ENCODE measurements at places on chromosomes 5 and 9.

DNA sequence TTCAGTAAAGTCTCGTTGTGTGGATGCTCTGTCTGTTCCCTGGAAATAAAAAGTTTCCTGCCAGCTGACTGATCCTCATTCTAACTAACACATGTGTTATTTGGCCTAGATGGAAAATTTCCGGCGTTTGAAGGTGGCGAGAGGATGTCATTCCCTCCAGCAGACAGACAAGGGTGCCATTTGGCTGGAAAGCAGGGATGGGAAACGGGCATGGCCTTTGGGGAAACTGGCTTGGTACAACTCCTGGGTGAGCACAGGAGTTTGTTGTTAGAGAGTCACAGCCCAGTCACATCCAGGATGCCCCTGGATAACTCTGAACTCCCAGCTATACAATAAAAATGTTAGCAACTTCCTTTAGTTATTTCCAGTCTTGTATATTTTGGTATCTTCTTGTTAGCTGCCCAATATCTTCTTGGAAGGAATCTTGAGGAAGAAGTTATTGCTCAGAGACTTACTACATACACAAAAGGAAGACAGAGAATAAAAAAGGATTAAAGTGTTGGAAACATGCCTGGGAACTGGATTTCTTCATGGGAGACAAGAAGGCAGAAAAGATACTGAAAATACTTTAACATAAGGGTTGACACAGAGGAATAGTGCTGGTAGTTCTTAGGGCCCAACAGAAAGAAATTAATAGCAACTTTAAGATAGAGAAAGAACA, 41.9 kb downstream of the TEK start:
- DNase-seq = no peak

DNA sequence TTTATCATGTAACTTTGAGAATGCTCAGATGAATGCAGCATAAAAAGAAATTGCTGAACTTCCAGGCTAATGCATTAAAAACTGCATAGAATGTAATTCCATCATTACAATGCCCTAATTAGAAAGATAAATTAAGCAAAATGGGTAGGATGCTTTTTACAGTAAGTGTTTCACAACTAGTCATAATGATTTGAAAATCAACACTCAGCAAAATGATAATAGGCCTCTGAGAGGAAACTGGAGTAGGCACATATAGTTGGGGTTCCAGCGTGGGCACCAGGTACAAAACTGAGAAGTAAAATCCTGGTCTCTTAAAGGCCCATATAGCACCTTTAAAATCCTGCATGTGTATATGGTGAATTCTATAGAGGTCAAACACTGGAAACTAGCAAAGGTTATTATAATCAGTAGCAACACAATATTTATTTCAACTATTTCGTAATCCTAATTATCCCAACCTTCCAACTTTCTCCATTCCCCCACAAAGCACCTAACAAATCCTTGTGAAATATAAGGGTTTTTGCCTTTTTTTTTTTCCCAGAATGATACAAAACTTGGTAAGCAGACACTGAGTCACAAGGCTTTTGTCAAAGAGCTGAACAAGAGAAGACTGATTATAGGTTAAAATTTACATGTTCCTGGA, 108.0 kb upstream of the NR5A1 start:
- DNase-seq = no peak

GRCh38 chr5:68240202-68240601, 24.6 kb downstream of the PIK3R1 start:
- peak; percentile 59 for DNase-seq

- no peak for DNase-seq
Measured at GRCh38 chr5:113124265-113124664, 147.7 kb downstream of the DCP2 start.

DNA sequence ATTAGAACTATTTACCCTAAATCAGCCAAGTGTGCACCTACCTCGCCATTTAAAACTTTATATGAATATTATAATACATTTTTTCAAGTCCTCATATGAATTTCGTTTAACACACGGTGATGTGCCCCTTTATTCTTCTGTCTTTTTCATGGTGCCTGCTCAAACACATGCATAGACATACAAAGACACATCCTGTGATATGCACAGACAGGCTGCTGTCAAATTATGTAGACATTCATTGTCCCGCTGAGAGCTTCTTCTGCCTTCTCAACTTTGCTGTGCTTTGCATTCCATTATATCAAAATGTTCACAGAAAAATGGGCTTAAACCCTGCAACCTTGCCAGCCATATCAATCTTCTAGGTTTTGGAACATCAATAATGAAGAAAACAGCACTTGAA, 193.8 kb downstream of the NTRK2 start:
- DNase-seq = no peak

- no peak for DNase-seq
Measured at GRCh38 chr9:121929893-121930875, 162.9 kb downstream of the TTLL11 start.

DNA sequence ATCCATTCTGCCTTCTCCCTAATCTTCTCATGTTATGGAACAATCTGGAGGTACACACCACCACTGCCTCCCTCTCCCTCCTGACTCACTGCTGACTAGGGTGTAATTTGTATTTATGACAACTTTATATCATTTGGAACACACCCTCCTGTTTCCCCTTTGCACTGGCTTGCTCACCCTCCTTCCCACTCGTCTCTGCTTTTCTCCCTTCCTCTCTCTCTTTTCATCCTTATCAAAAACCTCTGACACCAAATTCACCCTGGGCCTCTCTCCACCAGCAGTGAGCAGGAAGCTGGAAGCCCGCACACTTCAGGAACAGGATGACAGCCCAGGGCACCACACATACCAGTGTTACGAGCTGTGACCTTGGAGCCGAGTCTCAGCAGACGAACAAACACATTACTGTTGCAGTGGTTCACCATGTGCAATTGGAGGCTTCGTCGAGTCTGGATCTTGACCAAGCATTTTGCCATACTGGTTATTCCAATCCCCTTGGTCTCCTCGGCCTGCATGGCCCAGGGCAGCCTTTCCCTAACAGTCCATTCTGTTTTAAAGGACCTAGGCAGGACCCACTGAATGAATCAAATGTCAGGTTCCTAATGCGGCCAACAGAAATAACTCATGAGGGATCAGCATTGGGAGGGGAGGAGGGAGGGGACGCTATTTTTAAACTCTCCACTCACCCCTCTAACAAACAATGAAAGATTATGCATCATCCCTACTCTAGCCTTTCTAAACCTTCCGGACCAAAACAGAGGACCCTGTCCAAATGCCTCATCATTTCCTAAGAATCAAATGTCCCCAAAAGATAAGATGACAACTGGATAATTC, 203.9 kb upstream of the RASEF start:
- no peak for DNase-seq

DNA sequence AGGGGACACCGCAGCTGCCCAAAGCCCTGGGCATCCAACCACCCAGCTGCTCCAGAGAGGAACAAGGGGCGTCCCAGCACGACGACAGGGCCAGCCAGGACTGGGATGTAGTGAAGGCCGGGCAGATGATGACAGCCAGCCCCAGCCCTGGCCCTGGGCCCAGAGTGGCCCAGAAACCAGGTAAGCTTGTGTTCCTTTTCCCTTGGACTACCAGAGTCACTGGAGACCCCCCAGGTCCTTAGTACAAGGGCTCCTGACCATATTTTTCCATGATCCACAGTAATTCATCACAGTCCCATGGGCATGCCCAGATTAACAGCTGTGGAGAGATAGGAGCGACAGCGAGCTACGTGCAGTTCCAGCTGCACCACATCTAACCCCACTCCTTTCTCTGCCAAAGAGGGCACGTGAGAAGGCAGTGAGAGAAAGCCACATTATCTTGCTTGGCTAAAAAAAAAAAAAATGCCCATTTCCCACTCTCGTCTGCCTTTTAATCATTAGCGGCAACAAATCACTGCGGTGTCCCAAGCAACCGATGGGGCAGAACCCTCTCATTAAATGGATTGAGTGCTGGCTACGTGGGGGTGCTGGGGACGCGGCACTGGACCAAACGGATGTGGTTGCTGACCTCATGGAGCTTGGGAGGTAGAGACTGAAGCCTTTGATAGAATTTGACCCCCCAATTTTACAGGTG, 21.7 kb upstream of the SYNPO start:
- DNase-seq = no peak

DNA sequence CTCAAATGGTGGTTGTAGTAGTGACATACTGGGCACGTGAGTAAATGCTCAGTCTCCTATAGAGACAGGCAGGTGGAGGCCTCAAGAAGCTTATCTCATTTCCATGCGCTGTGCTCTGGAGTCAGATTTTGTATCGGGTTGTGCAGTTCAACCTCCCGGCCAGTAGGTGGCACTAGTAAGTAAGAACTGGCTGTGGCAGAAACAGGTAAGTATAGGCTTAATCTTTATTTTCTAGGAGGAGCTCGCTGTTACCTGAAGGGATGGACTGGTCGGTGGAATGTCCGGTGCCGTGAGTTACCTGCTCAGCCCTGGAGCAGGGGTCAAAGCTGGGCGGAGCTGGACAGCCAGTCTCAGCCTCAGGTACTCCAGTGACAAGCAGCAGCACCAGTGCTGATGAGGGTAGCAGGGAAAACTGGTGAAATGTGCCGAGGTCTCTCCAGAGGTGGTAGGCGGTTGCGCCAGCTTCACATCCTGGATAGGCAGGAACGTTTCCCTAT, 880.1 kb upstream of the SEMA6A start:
- peak; percentile 63 for DNase-seq

GRCh38 chr9:96137671-96138429, 164.1 kb downstream of the HSD17B3 start:
- DNase-seq = no peak

DNA sequence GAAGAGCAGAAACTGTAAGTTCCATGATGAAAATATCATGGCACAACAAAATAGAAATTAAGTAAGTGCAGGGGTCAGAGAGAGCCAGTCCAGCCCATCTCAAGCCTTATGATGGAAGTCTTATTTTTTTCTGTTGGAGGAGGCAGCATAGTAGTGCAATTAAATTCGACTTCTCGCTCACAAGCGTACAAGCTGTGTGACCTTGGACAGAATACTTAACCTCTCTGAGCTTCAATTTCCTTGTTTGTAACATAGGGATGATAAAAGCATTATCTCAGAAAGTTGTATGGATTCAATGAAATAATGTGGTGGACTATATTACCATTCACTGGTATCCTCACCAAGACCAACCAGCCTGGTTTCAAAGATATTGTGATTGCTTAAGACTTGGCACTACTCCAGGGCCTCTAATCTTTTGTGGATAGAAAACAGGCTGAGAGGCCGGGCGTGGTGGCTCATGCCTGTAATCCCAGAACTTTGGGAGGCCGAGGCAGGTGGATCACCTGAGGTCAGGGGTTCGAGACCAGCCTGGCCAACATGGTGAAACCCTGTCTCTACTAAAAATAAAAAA, 26.8 kb upstream of the MVB12B start:
- no peak for DNase-seq

DNA sequence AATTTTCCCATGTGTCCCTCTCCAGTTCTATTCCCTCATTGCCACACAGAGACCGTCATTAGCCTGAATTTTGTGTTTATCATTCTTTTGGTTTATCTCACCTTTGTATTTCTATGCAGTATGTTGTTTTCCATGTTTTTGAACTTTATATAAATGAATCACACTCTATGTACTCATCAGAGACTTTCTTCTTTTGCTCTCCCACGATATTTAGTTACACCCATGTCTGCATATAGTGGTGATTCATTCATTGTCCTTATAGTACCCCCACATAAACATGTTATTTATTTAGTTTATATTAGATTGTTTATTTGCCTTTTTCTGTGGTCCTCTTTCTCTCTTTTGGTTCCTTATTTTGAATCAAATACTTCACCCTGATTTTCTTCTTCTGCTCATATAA, 199.7 kb downstream of the FSTL4 start:
- no peak for DNase-seq

GRCh38 chr9:77893706-77894105, 137.9 kb downstream of the GNAQ start:
- DNase-seq = no peak

DNA sequence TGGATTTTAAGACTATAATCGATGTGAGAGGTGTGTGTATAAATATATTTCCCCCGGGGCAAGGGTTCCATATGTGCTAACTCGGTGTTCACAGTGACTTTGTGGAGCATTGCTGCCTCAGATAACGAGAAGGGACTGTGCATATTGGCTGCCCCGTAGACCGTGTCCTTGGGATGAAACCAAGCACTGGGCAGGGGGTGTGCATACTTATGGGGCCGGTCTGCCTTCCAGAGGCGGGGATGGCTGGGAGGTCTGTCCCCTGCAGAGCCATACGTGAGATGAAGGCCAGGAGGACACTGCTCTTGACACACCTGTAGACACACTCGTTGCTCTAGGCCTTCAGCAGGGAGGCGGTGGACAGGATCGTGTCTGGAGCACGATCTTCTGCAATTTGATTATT, 56.0 kb upstream of the ZNF354A start:
- no peak for DNase-seq

DNA sequence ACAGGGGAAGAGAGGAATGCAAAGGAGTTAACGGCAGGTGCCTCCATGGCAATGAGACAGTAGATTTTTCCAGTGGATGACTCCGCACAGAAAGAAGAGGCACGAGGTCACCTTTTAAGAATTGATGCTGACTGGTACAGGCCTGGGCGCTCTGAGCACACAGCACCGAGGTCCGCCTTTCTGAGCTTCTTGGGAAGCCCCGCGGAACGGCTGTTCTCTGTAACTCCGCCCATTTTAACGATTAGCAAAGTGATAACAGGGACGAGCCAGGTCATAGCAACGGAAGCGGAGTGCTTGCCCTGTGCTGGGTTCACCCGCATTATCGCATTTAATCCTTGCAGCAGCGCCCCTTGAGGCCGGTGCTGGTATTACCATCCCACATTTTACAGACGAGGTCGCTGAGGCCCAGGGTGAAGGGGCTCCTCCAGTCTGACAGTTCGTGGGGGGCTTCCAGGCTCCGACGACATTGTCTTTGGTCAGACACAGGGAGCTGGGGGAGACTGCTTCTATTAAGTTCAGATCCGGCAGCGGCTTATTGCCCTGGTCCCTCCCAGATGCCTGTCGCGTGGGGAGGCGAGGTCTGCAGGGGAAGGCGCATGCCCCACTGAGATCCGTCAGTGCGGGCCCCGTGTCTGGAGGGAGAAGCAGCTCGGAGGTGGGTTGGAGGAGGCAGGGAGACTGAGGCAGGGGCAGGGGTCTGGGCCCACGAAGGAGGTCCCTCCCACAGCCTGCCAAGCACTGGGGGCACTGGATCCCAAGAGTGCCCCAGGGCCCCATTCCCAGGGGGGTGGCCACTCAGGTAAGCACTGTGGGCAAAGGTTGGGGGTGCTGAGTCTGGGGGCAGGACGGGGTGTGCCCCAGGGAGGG, 22.3 kb upstream of the HMCN2 start:
- peak; percentile 89 for DNase-seq

DNA sequence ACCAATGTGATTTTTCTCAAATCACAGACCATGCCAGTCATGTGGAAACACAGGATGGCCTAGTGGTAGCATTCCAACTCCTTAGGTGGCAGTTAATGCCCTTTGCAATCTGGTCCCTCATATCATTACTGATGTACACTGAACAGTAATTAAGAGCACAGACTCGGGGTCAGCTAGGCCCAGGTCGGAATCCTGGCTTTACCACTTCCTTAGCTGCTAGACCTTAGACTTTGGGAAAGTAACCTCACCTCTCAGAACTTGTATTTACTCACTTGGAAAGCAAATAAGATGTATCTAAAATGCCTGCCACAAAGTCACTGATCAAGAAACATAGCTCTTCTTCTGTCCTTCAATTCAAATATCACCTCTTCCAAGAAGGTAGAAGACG, 112.8 kb downstream of the MAPKAP1 start:
- no peak for DNase-seq

- no peak for DNase-seq
Measured at GRCh38 chr5:110362261-110362660, 364.2 kb downstream of the TMEM232 start.

- no peak for DNase-seq
Measured at GRCh38 chr9:130638284-130639123, 25.9 kb upstream of the PRDM12 start.

Data from inflammatory macrophage treated with lipopolysaccharide for 1 hour (primary cell).